ENCODE measurements at places on chromosomes 1 and 21.

DNA sequence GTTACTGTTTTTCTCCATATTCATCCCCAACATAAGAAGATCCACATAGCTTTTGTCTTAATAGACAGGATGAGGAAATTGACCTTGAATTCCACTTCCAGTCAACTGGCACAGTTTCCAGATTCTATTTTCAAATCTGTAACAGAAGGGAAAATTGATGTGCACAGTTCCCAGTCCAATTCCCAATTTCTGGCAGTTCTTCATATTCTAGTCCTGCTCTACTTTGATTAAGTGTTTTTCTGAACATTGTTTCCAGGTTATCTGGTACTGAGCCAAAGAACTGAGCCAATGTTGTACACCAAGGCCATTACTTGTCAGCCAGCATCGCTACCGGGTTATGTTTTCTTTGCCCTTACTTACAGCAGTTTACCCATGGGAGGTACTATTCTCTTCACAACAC, 1755.4 kb downstream of the PLA2G4A start:
- no peak for DNase-seq

- DNase-seq, result no peak
Measured at GRCh38 chr1:232806186-232806510, 932 bp downstream of the MAP10 start.

DNA sequence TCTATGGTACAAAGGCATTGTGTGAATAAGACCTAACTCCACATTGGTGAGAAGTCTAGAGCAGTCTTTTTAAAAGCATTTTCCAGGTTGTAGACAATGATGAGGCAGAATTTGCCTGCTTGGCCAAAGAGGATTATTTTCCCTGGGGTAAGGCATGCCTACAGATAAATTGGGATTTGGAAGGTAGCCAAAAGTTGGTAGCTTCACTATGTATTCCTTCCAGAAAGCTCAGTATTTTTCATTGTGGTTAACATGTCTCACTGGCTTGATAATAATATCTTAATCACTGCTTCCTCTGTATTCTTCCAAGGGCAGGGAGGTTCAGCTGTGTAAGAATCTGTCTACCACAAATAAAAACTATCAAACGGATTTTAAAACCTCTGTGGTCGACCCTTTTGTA, 590.8 kb upstream of the PRMT6 start:
- DNase-seq, result no peak

DNA sequence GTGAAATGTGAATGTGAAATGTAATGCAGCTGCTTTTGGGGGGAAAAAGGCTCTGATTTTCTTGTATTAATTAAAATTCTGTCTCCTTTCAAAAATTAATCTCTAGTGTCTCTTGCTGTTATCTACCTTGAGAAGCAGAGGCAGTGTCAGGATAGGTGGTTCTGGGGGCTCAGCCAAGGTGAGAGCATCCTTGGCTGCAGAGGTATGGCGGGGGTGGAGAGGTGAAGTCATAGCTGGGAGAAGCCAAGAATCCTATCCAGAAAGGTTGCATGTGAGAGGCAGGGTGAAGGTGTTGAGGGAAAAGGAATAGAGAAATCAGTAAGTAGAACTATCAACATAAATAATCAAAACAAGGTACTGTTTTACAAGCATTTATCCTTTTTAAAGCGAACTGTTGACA, 181.2 kb downstream of the CACNA1E start:
- no peak for DNase-seq

DNA sequence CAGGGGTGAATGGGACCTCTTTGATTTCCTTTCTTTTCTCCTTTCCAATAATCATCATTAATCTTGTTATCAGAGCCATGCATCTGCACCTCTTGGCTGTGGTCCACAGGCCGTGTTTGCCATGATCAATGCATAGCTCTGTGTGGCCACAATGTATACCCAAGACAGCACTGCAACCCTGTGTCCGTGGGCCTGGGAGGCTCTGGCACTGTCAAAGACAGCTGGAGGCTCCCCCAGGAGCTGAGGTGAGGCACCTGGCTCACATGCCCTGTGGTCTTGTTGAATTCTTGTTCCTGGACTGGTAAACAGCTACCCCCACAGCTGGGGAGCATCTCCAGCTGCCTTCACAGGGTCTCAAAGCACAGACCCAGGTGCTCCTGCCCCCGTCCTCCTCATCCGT, 67.2 kb upstream of the SELENON start:
- DNase-seq, result no peak

- DNase-seq, result no peak
Measured at GRCh38 chr1:209736490-209737117, 19.2 kb upstream of the TRAF3IP3 start.

DNA sequence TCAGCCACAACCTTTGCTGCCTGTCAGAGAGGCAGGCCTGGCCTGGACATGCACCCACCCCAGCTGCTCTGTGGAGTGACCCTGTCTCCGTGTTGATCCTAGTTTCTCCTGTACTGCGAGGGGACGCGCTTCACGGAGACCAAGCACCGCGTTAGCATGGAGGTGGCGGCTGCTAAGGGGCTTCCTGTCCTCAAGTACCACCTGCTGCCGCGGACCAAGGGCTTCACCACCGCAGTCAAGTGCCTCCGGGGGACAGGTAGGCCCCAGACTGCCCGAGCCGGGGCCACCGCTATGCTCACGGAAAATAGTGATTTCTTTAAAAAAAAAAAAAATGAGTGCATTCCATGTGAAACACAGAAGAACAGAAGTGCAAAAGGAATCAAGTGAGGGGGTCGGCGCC, 41.6 kb upstream of the TRAPPC10 start:
- no peak for DNase-seq

GRCh38 chr1:208951908-208952307, 631.6 kb upstream of the CAMK1G start:
- DNase-seq, result no peak

- no peak for DNase-seq
Measured at GRCh38 chr1:33636209-33636608, 163.8 kb downstream of the ZSCAN20 start.

DNA sequence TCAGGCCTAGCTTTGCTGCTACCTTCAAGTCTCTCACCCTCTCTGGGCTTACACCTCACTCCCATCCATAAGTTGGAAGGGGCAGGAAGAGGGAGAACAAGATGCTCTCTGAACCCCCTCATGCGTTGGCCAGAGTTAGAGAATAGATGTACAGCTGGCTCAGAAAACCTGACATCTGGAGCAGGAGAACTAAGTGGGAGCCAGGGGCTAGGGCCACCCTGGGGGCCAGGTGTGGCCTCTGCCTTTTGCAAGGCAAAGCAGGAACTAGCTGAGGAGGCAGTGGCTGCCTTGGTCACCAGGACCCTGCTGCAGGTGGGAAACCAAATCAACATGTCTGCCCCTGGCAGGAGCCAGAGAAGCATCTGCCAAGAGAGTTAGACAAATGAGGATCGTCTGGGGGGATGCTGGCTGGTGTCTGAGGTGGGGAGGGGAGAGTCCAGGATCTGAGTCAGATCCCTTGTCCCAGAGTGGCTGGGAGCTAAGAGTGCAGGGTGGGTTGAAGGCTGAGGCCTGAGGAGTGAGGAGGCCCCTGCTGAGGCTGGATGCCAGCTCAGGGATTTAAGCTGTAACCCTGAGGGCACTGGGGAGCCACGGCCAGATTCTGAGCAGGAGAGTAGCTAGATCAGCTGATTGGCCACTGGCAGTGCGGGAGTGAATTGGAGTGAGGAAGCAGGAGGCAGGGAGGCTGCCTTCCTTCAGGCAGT, 115.0 kb downstream of the EPHB2 start:
- DNase-seq, result no peak

- DNase-seq, result no peak
Measured at GRCh38 chr21:34968414-34969333, 80.4 kb downstream of the RUNX1 start.

DNA sequence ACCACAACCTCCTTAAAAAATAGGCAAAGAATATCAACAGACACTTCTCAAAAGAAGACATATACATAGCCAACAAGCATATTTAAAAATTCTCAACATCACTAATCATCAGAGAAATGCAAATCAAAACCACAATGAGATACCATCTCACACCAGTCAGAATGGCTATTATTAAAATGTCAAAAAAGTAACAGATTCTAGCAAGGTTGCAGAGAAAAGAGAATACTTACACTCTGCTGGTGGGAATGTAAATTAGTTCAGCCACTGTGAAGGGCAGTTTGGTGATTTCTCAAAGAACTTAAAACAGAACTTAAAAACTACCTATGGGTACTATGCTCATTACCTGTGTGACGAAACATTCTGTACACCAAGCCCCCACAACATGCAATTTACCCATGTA, 20.7 kb downstream of the CD1B start:
- no peak for DNase-seq

DNA sequence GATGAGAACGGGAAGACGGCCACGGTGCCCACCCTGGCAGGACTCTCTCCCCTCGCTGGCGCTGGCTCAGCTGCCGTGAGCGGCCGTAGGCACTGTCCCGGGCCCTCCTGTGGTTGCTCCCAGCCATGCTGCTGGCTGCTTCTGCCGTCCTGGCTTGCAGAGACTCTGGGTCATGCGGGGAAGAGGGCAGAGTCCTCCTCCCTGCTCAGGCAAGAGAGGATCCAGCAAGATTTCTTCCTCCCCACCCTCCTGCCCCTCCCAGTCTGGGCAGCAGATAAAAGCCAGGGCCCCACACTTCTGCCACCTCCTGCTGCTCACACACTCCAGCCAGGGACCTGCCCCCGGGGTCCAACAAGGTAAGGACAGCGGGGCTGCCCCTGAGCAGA, 60.1 kb downstream of the AGPAT3 start:
- DNase-seq, result no peak

DNA sequence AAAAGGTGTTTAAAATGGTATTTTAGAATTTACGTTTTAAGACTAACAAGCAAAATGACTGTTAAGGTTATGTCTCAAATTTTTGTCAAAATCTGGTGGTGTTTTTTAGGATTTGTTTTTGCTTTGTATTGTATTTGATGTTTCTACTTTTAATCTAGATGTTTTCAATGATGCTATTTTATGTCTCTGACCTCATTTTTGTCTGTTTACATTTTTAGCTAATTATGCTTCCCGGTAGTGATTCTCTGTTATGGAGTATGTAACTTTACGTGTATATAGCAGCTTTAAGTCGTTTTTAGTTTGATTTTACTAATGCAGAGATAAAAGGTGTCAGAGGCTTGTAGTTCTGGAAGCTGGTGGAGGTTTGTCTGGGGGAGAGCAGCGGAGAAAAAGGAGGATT, 71.8 kb downstream of the PRDM2 start:
- no peak for DNase-seq

DNA sequence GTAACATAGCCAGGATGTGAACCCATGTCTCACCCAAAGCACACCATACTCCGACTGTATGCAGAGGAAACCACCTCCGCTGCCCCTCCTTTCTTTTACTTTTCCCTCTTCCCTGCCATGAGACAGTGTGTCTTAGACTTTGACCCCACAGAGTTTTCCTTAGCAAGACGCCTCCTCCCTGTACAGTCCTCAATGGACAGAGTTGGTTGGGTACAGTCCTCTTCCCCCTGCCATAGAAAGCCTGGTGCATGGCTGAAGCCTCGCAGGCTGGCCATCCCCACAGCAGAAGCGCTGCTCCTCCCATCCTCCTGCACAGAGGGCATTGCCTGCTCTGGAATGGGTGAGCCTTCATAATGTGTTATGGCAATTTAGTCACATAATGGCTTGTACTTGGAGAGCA, 127.9 kb downstream of the PLPP3 start:
- no peak for DNase-seq

DNA sequence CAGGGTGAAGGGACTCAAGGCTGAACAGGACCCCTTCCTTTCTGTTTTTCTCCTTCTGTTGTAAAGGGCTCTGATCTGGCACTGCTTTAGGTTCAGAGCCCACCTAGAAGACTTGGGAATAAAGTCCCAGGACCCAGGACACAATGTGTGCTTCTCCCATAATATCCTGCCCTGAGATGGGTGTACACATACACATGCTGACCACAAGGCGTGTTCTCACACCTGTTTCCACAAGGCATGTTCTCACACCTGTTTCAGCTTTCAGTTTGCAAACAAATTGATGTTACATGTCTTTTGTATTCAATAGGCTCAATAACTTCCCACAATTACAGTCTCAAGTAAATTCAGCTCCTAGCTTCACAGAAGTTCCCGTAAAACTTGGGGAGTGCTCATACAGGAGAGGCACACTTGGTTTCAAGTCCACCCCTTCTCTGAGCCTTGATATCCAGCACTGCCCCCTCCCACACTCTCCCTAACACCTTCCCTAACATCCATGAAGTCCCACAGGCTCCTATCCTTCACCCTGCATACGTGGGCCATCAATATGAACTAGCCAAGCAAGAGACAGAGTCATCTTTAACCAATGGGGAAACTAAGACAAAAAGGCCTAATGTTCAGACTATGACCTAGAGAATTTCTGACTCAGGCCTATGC, 41.7 kb downstream of the ERI3 start:
- DNase-seq, result no peak

DNA sequence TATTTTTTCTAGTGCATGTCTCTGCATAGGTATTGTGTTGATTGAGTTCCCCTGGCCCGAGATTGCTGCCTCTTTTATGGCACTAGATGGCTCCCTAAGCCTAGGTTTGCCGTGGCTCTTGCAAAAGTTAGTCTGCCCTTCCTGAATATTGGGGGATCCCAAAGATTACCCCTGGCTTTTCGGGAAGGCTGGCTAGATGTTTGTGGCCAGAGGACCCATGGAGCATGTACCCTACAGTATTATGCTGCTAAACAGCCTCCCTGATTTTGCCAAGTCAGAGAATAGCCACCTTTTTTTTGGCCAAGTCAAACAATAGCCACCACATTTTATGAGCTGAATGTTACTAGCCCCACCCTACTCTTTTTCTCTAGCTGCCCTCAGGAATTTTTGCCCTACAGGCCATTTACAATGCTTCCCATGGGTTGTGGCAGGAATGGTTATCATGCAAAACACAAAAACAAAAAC, 343.2 kb downstream of the OLFM3 start:
- no peak for DNase-seq

DNA sequence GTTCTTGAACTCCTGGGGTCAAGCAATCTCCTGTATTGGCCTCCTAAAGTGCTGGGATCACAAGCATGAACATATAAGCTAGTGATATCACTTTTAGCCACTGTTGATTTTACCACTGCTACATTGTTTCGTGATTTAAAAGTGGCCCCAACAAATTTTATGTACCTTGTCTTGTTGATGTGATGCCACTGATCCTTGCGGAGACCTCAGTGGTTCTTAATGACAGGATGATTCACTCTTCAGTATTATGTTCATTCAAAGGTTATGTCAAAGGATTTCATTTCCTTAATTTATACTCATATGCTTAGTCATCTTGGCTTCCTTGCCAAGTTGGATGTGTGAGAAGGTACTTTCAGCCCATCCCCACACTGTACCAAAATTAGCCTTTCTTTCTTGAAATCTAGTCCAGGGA, 12.1 kb downstream of the PRKACB start:
- no peak for DNase-seq

Measured in stimulated activated CD8-positive, alpha-beta memory T cell treated with anti-CD3 and anti-CD28 coated beads, Interleukin-4, amount 100 ng/mL, for 1 hour (primary cell).